ENCODE measurements at places on chromosomes 2 and 18.

- H3K36me3 ChIP-seq: no peaks in the 10 kb centered on the region
- no peak for DNase-seq
- H3K4me3 ChIP-seq: no peak overlapping the region
- H3K27me3 ChIP-seq: no peaks in the 10 kb centered on the region
- H3K27ac ChIP-seq: no peak overlapping the region
- H3K4me1 ChIP-seq: peaks cover 16% of the 10 kb centered on the region
These were observed 37.3 kb upstream of the REL start for GRCh38 chr2:60844105-60844504.

DNA sequence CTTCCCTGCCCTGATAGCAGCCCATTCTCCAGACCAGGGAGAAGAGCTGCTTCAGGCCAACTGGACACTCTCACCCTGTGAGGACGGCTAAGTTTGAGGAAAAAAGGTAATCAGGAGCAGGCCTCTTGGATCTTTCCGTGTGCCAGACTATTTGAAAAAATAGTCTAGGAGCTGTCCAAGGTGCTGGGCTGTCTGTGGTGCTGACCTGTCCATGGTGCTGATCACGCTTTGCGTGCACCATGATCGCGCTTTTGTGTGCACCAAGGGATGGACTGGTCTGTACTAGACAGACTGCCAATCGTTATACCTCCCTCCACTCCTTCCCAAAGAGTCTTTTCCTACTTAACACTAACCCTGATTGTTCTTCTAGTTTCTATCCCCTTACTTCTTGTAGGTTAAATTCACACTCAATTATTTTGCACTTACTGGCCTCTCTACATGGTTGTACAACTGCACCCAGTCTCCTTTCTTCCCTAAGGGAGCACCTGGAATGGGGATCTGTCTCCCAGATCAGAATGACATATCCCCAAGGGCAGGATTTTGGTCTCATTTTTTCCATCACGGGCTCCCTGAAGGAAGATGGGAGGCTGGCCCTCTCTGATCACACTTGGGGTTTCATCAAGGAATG is 295.4 kb downstream of the CELF4 start:
- peak; percentile 20 for DNase-seq
- no peak overlapping the region for H3K27ac ChIP-seq
- H3K36me3 ChIP-seq: no peaks in the 10 kb centered on the region
- H3K4me3 ChIP-seq: no peak overlapping the region

- H3K4me3 ChIP-seq: no peak overlapping the region
- no peak for DNase-seq
These were observed 65.5 kb downstream of the FAM117B start for GRCh38 chr2:202700075-202700901.

DNA sequence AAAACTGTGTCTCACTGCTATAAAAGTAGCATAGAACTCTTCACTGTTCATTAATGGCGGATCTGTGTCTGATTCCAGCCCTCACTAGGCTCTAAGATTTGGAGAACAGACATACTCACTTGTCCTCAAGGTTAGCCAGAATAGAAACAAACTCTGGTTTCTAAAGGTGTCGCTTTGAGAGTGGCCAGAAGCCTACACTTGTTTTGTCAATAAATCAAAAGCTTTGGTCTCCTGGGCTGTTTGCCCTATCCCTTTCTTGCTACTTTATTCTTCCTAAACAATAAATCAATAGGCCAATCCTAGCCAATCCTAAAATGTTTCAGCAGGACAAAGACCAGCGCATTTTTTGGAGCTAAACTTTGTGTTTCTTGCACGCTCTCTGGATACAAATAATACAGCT is 1064.6 kb upstream of the CHAC2 start:
- no peaks in the 10 kb centered on the region for H3K4me1 ChIP-seq
- no peak overlapping the region for H3K27ac ChIP-seq
- H3K4me3 ChIP-seq: no peak overlapping the region
- H3K27me3 ChIP-seq: no peaks in the 10 kb centered on the region
- DNase-seq: no peak
- H3K36me3 ChIP-seq: no peaks in the 10 kb centered on the region

GRCh38 chr2:233081232-233081730 is 21.1 kb downstream of the INPP5D start:
- peak overlapping the region; percentile 55 for H3K4me3 ChIP-seq
- peak; percentile 58 for DNase-seq
- H3K4me1 ChIP-seq: peaks cover 70% of the 10 kb centered on the region

DNA sequence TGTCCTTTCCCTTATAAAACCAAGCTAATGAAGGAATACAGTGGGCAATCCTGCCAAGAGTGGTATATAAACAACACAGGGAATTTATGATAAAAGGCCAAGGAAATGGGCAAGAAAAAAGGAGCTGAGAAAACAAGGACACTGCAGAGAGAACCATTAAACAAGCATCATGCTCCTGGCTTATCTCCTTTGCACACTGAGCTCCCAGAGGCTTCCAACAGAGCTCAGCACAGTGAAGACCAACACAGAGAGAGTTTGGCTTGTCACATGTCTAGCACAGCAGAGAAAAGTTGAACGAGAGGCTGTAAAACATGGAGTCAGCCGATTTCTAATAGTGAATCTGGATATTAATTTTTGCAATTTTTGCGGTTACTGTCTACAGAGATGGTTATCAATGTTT is 68.0 kb upstream of the KLF7 start:
- H3K4me3 ChIP-seq: no peak overlapping the region
- H3K27ac ChIP-seq: no peak overlapping the region
- H3K27me3 ChIP-seq: no peaks in the 10 kb centered on the region
- peaks cover 43% of the 10 kb centered on the region for H3K4me1 ChIP-seq
- H3K36me3 ChIP-seq: peaks cover 9% of the 10 kb centered on the region
- no peak for DNase-seq

DNA sequence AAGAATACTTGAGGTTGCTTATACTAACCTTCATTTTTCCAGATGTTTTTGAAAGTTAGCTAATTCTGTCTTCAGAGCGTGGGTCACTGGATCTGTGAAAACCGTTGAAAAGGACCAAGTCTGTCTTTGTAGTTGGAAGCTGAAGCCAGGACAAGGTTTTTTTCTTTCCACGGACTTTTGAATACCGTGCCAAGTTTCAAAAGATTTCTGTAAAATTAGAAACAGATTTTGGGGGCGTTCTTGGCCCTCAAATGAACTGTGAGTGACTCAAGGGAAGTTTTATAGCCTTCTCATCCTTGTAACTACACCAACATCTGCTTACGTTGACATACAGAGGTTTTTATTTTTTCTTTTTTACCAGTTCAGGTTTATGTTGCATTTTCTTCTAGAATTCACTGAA is at the start of gene FAP:
FAP (minus strand) TSS at position 152 of the 400 bp plus-strand sequence; CDS start at position 34, 118 bp downstream.
- no peak within 1 kb of the TSS for H3K27ac ChIP-seq
- H3K36me3 ChIP-seq: no peaks in the 10 kb centered on the region

GRCh38 chr2:10173258-10174005 is 50.9 kb downstream of the RRM2 start:
- H3K27me3 ChIP-seq: no peaks in the 10 kb centered on the region
- DNase-seq: no peak
- no peak overlapping the region for H3K4me3 ChIP-seq
- H3K36me3 ChIP-seq: peaks cover 33% of the 10 kb centered on the region

DNA sequence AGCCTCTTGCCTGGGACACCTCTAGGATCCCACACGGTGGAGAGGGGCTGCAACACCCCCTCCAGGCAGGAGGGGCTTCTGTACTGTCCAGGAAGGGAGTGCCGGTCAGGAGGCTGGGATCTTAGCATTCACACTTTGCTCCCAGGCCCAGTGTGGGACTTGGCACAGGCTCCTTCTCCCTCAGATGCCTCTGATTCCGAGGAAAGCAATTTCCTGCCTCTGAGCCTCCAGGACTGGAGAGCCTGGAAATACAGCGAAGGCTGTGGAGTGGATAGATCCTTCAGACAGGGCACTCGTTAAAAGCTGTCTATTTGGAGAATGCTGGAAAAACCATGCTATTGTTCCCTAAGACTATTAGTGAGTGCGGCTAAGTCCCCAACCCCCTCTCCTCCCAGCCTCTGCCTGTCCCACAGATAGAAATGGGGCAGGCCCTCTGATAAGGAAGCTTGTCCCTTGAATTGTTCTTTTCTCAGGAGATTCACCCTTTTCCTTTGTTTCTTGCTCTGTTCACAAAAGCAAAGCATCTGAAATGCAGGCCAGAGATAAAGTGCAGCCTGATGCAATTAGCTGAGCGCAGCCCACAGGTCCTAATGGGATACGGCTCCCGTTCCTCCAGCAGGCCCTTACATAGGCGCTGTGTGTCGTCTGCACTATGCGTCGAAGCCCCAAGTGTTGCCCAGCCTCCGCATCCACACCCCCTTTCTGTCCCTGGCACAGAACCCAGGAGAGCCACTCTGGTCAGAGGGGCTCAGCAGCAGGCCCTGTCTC is 252.2 kb downstream of the KLHL29 start:
- H3K36me3 ChIP-seq: no peaks in the 10 kb centered on the region
- no peak for DNase-seq
- H3K4me3 ChIP-seq: no peak overlapping the region

DNA sequence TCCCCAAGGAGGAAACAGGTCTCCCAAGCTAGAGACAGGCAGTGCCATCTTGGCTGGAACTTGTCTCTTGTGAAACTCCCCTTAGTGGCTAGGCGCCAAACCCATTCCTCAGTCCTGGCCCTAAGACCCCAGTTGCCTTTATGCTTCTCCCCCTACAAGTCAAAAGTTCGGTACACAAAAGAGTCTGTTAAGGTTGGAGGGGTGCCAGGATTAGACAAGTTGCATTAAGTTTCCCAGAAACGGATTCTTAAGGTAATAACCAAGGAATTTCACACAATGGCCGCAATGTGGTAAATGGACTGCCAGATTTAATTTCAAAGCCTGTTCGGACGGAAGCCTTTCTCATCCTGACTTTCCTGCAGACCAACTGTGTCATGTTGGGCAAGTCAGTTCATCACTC is 80.7 kb downstream of the CCBE1 start:
- H3K4me1 ChIP-seq: no peaks in the 10 kb centered on the region
- DNase-seq: no peak
- no peak overlapping the region for H3K27ac ChIP-seq
- no peaks in the 10 kb centered on the region for H3K36me3 ChIP-seq
- no peak overlapping the region for H3K4me3 ChIP-seq
- no peaks in the 10 kb centered on the region for H3K27me3 ChIP-seq

DNA sequence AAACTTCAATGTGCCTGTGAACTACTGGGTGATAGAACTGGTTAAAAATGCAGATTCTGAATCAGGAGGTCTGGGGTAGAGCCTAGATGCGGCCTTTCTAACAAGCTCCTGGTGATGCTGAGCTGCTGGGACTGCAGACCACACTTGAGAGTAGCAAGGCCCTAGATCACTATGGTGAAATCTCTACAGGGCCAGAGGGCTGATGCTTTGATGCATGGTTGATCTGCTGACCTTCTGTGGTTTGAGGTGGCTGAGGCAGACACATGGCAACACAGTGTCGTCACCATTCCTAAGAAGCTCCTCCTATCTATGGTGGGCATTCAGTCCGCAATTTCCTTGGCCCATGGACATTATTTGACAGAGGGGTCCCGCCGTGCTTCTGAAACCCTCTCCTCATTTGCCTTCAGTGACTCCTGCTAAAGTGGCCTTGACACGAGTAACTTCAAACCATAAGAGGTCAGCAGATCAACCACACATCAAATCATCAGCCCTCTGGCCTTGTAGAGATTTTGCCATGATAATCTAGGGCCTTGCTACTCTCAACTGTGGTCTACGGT is 19.8 kb downstream of the CCDC68 start:
- no peaks in the 10 kb centered on the region for H3K4me1 ChIP-seq
- no peak for DNase-seq
- no peaks in the 10 kb centered on the region for H3K36me3 ChIP-seq

GRCh38 chr2:8889978-8890377 is 52.6 kb upstream of the KIDINS220 start:
- no peak overlapping the region for H3K4me3 ChIP-seq
- no peak overlapping the region for H3K27ac ChIP-seq
- no peaks in the 10 kb centered on the region for H3K36me3 ChIP-seq
- no peak for DNase-seq
- H3K27me3 ChIP-seq: peaks cover 6% of the 10 kb centered on the region

- H3K36me3 ChIP-seq: no peaks in the 10 kb centered on the region
- no peaks in the 10 kb centered on the region for H3K27me3 ChIP-seq
- no peak for DNase-seq
- H3K27ac ChIP-seq: no peak overlapping the region
- H3K4me1 ChIP-seq: no peaks in the 10 kb centered on the region
These were observed 219.4 kb upstream of the NCKAP5 start for GRCh38 chr2:133787651-133788050.

GRCh38 chr2:453132-453531 is 165.2 kb upstream of the ALKAL2 start:
- DNase-seq: no peak
- H3K4me3 ChIP-seq: no peak overlapping the region
- no peaks in the 10 kb centered on the region for H3K36me3 ChIP-seq
- peaks cover 18% of the 10 kb centered on the region for H3K4me1 ChIP-seq
- H3K27ac ChIP-seq: no peak overlapping the region

- peak overlapping the region; percentile 37 for H3K4me3 ChIP-seq
- no peaks in the 10 kb centered on the region for H3K27me3 ChIP-seq
- DNase-seq: no peak
- peak overlapping the region; percentile 94 for H3K27ac ChIP-seq
- peaks cover 95% of the 10 kb centered on the region for H3K4me1 ChIP-seq
These were observed 62.7 kb downstream of the MBP start for GRCh38 chr18:77069931-77070330.

DNA sequence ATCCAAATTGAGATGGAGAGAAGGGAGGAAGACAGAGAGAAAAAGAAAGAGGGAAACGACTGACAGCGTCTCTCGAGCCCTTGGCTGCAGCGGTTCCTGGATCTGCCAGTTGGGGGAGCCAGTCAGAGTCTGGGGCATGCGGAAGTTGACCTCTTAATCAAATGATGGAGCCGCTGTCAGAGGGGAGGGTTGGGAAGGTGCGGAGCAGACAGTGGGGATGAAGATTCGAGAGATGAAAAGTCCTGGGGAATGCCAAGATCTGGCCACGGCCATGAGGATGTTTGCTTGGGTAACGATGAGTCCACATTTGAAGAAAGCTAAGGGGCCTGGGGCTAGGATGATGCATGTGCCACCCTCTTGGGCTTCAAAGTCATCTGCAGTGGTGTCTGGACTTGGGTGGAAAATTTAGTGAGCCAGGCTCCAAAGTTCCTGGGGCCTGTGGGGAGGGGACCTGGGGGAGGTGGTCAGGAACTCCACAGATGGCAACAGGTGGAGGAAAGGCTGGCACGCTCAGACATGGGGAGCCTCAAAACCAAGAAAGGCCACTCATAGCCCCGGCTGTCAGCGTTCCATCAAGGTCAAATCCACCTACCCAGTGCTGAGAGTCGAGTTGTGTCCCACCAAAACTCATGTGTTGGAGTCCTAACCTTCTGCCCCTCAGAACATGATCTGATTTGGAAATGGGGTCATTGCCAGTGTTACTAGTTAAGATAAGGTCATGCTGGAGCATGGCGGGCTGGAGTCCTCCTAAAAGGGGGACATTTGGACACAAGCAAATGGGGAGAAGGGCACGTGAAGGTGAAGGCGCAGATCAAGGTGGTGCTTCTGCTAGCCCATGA is 200.1 kb downstream of the NDUFA10 start:
- no peaks in the 10 kb centered on the region for H3K27me3 ChIP-seq
- no peak for DNase-seq
- H3K27ac ChIP-seq: no peak overlapping the region
- H3K4me3 ChIP-seq: no peak overlapping the region
- peaks cover 3% of the 10 kb centered on the region for H3K4me1 ChIP-seq
- H3K36me3 ChIP-seq: no peaks in the 10 kb centered on the region

- no peaks in the 10 kb centered on the region for H3K4me1 ChIP-seq
- H3K27me3 ChIP-seq: no peaks in the 10 kb centered on the region
- H3K27ac ChIP-seq: no peak overlapping the region
- no peak overlapping the region for H3K4me3 ChIP-seq
- no peak for DNase-seq
These were observed 1131.6 kb upstream of the TMEFF2 start for GRCh38 chr2:193326296-193326695.
